ENCODE measurements at places on chromosomes 2 and 18. TPM values are rescaled to one million over a fixed set of nuclear protein-coding genes. Genes with fewer than 3 reads are reported as not detected.

GRCh38 chr2:135245071-135245470 lies 193.0 kb downstream of the RAB3GAP1 start:
- no peaks in the 10 kb centered on the region for H3K27me3 ChIP-seq
- no peak overlapping the region for H3K4me3 ChIP-seq
- H3K4me1 ChIP-seq, result no peaks in the 10 kb centered on the region
- no peak overlapping the region for H3K27ac ChIP-seq

- no peaks in the 10 kb centered on the region for H3K36me3 ChIP-seq
- no peak overlapping the region for H3K27ac ChIP-seq
- H3K4me1 ChIP-seq, result no peaks in the 10 kb centered on the region
- H3K27me3 ChIP-seq, result no peaks in the 10 kb centered on the region
Measured at GRCh38 chr2:45331410-45331786, 279.7 kb downstream of the SRBD1 start.

GRCh38 chr2:61961231-61961901 lies 55.9 kb downstream of the COMMD1 start:
- no peak for DNase-seq
- peak overlapping the region; percentile 9 for H3K27ac ChIP-seq
- no peaks in the 10 kb centered on the region for H3K27me3 ChIP-seq
- H3K36me3 ChIP-seq, result no peaks in the 10 kb centered on the region
- H3K4me1 ChIP-seq, result peaks cover 9% of the 10 kb centered on the region
- H3K4me3 ChIP-seq, result no peak overlapping the region

DNA sequence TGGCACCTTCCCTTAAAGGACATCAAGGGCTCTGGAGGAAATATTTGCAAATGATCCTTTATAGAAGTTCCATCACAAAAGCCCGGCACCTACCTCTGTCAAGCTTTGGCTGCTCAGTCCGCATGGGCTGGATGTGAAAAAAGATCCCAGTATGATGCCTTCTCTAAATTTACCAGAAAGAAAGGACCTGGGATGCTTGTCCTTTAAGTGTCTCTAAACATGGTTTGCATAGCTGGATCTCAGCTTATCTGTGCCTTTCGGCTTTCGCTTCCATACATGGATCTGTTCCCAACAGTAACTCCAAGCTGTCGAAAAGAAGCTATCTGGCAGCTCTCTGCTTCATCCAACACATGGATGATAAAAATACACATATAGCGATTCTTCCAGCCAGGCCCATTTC lies 60.4 kb upstream of the SLC8A1 start:
- no peak for DNase-seq
- H3K27ac ChIP-seq, result no peak overlapping the region
- H3K27me3 ChIP-seq, result 0 out of 2 replicates have a peak, but pooled peaks cover 6% of the 10 kb centered on the region
- H3K36me3 ChIP-seq, result no peaks in the 10 kb centered on the region
- no peaks in the 10 kb centered on the region for H3K4me1 ChIP-seq

- no peaks in the 10 kb centered on the region for H3K4me1 ChIP-seq
- no peaks in the 10 kb centered on the region for H3K27me3 ChIP-seq
- H3K4me3 ChIP-seq, result no peak overlapping the region
- no peak for DNase-seq
- 0 out of 2 replicates have a peak overlapping the region, but pooled peaks have one; percentile 41 for H3K27ac ChIP-seq
Measured at GRCh38 chr2:19786408-19787058, 115.2 kb downstream of the TTC32 start.

Gene DRC1
- total RNA-seq, result 0.18 TPM
